ENCODE measurements at places on chromosomes 13 and 19.

- no peak for DNase-seq
Measured at GRCh38 chr19:1264801-1265614, 4.1 kb upstream of the CIRBP start.

DNA sequence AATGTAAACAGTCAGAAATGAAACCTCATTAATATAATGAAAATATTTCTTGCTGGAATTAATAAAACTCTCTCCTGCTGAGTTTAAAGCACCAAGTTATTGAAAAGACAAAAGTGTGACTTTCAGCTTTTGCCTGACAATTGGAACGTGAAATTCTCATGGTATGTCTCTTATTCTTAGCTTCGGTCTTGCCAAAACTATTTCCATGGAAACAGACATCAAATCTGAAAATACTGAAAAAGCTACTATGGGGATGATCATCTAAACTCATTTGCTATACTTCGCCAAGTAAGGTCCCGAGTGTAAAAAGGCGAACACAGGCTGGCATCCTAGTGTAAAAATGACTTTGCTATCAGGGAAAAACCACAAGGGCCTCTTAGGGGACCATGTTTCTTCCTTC is 22.8 kb downstream of the HTR2A start:
- no peak for DNase-seq

DNA sequence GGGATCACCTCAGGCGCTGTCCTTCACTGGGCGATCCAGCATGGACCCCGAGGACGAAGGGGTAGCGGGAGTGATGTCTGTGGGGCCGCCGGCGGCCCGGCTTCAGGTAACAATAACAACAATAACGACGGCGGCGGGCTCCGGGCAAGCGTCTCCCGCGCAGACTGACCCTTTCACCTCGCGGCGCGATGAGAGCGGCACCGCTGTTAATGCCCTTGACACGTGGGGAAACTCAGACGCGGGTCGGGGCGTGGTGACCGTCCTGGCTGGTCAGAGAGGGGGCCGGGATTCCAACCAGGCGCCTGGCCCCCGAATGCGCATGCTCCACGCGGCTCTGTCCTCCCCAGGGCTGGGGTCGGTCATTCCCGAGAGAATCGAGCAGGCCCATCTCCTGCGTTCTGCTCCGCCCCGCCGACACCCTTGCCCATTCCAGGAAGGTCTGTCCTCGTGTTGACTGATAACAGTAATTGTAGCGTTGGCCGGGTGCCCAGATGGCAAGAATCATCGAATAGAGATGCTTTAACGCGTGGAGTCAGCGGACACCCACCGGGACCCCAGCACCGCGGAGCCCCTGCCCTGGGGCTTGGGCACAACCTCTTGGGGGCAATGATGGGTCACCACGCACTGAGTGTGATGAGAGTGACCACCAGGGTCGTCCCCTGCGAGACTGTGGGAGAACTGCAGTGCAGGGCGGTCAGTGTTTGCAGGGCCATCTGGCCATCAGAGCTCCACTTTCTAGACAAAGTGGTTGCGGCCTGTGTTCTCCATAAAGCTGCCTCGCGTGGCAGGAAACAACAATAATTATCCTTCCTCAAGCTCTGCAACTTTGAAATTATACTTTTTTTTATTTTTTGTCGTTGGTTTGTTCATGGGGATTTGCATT is 528 bp downstream of the ZNF8 start:
- DNase-seq = peak; percentile 15

DNA sequence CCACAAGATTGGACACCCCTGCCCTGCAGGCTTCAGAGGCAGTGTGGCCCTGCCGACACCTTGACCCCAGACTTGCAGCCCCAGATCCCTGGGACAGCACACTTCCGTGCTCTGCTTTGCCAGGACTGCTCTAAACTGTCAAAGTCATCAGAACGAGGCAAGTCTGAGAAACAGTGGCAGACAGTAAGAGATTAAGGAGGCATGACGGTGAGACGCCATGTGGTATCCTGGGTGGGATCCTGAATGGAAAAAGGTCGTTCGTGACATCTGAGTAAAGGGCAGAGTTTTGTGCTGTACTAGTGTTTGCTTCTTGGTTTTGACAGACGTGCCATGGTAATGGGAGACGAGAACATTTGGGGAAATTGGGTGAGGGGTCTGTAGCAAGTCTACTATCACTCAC is 13.8 kb downstream of the ZNF579 start:
- no peak for DNase-seq

GRCh38 chr13:98846521-98846920 is 94.0 kb upstream of the SLC15A1 start:
- DNase-seq = no peak

DNA sequence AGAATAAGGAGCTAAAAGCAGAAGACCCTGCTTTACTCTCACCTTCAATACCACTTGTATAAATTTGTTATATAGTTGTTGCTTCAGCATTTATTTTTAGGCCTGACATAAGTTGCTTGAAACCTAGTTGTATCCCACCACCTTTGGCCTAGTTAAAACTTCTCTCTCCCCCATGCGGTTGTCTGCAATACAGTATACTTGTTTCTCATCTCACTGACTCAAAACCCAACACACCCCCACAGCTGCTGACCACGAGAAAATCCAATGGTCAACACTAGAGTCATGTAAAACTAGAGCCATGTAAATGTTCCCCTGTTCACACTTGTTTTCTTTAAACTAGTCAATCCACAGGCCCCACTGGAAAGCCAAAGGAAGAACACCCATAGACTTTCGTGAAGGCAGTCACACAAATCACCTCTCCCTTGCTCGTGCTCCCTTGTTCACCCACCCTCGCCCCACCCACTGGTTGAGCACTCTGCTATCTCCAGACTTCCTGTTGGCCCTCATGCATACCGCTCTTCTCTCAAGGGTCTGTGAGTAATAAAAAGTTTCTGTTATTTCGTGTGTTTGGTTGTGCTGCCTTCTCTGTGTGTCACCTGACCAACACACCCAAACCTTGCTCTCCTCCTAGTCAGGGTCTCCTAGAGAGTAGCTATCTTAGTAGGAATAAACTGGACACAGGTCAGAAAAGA is 12.9 kb upstream of the CCDC169 start:
- no peak for DNase-seq

DNA sequence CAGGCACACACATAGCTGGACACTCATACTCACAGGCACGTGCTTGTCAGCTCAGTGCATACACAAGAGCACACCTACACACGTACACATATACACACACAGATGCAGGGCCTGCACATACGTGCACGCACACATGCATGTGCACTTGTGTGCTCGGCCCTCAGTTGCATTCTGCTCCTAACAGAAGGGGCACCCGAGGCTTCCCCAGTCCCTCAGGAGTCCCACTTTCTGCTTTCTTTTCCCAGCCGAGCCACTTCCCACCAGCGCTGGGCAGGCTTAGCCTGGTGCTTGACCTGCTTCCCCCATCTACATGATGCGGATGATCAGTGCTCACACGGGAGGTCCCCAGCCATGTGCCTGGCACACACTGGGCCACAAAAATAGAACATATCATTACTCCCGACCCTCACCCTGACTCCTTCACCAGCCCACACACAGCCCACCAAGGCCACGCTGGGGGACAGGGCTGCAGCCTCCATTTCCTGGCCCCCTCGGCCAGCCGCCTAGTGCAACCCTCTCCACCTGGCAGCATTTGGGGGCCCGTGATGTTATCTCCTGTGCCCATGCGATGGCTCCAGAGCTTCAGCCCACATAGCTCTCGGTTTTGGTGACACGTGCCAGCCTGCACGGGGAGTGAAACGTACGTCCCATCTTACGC is 125.2 kb upstream of the SPACA7 start:
- no peak for DNase-seq

DNA sequence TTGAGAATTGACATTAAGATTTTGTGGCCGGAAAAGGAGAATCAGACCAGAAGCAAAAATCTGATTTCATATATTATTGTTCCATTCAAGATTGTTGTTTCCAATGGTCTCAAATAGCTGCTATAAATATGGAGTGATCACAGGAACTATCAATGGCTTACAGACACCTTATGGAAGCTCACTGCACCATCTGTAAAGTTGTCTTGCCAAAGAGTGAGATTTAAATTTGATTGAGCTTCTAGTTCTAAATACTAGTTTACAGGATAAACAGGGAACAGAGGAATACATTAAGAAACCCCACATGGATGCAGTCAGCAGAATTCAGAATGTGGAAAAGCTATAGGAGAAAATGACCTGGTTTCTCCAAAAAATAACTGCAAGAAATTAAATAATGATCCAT is 47.0 kb upstream of the CALM3 start:
- DNase-seq = no peak

- no peak for DNase-seq
Measured at GRCh38 chr19:47330466-47330869, 1.5 kb upstream of the C5AR2 start.

GRCh38 chr13:30394751-30395191 is 27.5 kb upstream of the UBE2L5 start:
- DNase-seq = no peak

- no peak for DNase-seq
Measured at GRCh38 chr13:29713839-29714238, 118.4 kb upstream of the SLC7A1 start.

GRCh38 chr13:91459485-91459884 is 61.1 kb downstream of the GPC5 start:
- DNase-seq = no peak

GRCh38 chr19:50167314-50167721 is 4.2 kb upstream of the IZUMO2 start:
- DNase-seq = peak; percentile 24

DNA sequence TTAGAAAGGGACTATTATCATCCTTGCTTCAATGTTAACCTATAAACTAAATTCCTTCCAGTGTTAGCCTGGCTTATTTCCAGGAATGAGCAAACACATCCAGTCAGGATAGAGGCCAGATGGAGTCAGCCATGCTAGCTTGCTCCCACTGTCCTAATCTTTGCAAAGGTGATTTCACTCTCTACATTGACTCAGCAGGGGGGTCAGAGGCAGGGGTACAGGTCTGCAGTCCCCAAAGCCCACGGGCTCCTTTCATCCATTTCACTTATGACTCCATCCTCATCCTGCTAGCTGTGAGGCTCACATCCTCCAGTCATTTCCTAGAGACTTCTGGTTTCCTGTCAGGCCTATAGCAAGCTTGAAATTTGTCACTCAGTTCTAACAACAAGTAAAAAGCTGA is 63.4 kb upstream of the CEACAM8 start:
- no peak for DNase-seq

DNA sequence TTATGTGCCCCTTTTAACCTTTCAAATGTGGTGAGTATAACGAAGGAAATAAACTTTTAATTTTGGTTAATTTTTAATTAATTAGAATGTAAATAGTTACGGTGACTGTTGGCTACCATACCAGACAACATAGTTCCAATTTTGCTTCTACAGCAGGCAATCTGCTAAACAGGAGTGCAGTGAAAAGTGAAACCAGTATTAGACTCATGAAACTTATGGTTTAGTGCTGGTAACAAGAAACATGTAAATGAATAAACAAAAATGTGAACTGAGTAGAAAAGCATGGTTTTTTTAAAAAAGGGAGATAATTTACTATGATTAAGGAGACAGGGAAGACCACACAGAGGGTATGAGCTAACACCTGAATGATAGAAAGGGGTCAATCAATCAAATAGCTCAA is 478.4 kb downstream of the PCDH9 start:
- DNase-seq = no peak

GRCh38 chr19:21835810-21836444 is at the start of gene ZNF43:
TSS of gene ZNF43 (minus strand) at chr19:21836182. CDS start at chr19:21836038, 144 bp downstream.
- DNase-seq = peak; percentile 91

- DNase-seq = no peak
Measured at GRCh38 chr13:90393408-90393807, 954.1 kb upstream of the MIR17HG start.

Data from DMS153 (cell line).